Neuronal stem cell (in vitro differentiated cells): ENCODE measurements at places on chromosomes 4 and X.

DNA sequence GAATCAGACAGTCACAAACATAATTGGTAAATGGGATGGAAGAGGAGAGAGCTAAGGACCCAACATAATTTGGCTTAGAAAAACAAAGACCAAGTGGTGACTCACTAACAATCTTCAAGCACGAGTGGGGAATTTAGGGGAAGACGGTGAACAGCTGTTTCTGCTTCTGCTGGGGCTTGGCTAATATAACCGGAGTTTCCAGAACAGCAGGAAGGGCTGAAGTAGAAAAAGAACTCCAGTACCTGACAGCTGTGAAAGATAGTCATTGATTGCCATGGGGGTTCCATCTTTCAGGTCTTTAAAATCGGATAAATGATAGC lies 290.9 kb upstream of the LDB2 start:
- no peak for DNase-seq

- no peak for DNase-seq
Observed at GRCh38 chr4:59655996-59656395, 1544.1 kb upstream of the ADGRL3 start.

DNA sequence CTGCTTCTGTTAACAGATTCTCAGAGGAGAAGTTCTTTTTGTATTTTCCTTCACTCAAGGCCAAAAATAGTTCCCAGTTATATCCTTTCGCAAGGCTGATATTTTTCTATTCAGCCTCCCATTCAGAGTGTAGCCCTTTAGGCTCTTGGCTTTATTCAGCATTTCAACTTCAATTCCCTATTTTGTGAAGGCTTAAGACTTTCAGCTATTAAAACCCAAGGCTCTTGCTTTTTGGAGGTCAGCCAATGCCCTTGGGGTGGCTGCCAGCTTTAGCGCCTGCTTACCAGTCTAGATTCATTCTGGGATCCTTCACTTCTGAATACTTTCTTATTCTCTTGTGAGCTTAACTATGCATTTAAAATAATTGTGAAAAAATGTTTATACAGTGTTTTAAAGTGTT lies 57.3 kb upstream of the ADGRA3 start:
- DNase-seq = no peak

DNA sequence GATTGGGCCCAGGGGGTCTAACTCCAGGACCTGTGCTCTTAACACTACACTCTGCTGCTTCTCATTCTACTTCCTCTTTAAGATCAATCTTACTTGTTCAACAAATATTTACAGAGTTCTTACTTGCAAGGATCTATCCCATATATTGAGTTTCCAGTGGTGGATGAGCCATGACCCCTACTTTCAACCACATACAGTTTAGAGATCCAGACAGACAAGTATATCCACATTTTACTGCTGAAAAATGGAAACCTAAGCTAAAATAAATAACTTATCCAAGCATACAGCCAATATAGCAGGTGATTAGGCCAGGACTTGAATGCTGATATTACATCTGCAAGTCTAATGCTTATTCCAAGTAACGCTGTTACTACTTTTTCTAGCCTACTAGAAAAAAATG lies 18.7 kb downstream of the TMEM150C start:
- DNase-seq = no peak

DNA sequence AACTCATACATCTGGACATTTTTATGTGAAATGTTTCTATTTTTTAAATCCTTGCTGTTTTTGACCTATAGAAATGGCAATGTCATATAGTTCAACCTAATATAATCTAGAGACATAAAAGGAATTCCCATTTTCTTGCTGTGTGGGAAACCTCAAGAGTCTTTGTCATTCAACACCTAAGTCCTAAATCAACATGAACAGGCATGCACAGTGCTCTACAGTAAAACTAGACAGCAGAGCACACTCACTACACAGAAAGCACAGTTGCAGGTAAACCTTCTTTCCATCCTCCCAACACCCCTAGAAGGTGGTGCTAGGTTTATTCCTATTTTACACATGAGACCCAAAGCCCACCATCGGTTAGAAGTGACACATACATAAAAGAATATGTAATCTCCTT lies 79.1 kb upstream of the C1QTNF7 start:
- no peak for DNase-seq

- no peak for DNase-seq
Observed at GRCh38 chrX:123348468-123348867, 164.4 kb downstream of the GRIA3 start.

GRCh38 chrX:45400027-45400779 lies 199.5 kb upstream of the DIPK2B start:
- DNase-seq = no peak

GRCh38 chr4:70997036-70997435 lies 3.6 kb downstream of the DCK start:
- no peak for DNase-seq

DNA sequence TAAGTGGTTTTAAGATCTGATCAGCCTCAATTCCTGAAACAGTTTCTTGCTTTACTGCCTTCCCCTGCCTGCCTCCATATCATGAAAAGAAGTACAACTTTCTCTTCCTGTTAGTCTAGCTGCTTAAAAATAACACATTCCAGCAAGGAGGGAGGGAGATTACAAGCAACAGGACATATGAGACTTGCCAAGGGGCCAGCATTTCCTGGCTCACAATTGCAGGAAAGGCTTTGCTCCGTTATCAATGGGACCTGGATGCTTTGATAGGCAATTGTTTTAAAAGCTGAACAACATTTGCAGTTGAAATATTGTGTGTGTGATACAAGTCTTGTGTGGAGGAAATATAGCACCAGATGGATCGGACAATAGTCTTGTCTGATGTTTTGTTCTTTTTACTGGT lies 425.0 kb downstream of the FAT4 start:
- no peak for DNase-seq

- DNase-seq = no peak
Observed at GRCh38 chrX:34770511-34770910, 113.4 kb upstream of the TMEM47 start.

GRCh38 chr4:166875821-166876220 lies 358.5 kb downstream of the SPOCK3 start:
- peak; percentile 8 for DNase-seq

DNA sequence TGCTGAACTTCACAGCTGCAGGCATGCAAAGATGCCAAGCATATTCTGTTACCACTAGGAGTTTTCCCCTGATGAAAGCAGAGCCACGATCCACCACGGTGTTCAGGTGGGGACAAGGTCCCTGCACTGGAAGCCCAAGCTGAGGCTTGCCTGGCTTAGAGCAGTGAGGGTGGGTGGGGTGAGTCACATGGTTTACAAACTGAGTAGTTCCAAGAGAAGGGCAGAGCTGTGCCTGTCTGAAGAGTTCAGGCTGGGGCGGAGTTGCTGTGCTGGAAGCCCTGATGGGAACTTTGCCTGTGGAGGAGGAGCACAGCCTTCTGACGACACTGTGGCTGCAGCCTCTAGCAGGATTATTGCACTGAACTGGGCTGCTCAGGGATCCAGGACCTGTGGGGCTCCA lies 45.5 kb downstream of the FAM9B start:
- DNase-seq = no peak

- no peak for DNase-seq
Observed at GRCh38 chr4:140027101-140027500, 126.9 kb downstream of the MAML3 start.

GRCh38 chr4:4837316-4837715 lies 22.1 kb upstream of the MSX1 start:
- no peak for DNase-seq

DNA sequence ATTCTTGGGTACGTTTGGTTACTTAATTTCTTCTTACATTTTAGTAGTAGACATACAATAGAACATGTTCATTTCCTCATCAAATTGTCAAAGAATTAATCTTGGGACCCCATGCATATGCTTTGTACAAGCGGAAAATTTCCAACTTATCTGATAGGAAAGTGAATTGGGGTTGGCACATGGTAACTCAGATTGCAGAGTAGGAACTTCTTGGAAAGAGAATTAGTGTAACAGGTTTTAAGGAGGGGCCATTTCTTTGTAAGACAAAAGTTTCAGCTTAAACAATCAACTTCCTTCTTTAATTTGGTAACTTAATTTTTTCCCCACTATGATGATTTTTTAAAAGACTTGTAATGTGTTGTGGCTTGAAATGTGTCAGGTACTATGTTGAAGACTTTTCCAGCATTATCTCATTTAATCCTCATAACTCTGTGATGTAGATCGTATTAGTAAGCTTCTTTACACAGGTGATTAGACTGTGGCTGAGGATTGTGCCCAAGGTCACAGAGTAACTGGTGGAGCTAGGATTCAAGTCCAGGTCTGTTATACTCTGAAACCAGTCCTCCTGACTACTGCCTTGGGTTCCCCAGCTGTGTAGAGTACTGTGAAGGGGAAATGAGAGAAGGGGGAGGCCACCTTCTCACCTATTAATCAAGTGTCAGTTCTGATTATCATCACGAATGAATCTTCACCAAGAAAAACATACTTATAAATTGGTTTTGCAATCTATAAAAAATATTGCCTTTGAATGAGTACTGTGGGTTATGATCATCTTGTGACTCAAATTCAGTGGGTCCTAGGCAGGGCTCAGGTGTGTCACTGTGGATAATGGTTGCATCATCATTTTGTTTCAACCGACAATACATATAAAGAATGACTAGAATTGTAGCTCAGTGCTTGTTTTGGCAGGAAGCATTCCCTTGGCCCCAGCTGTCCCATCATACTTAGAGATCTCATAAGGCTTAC lies 4.3 kb downstream of the GK start:
- DNase-seq = no peak

GRCh38 chrX:15737959-15738902 lies at the start of gene CA5B:
TSS of gene CA5B (plus strand) at chrX:15738270. CDS start at chrX:15750024, 11,754 bp downstream.
- peak; percentile 86 for DNase-seq

- peak; percentile 35 for DNase-seq
Observed at GRCh38 chr4:183098019-183098722, 886 bp upstream of the WWC2 start.

DNA sequence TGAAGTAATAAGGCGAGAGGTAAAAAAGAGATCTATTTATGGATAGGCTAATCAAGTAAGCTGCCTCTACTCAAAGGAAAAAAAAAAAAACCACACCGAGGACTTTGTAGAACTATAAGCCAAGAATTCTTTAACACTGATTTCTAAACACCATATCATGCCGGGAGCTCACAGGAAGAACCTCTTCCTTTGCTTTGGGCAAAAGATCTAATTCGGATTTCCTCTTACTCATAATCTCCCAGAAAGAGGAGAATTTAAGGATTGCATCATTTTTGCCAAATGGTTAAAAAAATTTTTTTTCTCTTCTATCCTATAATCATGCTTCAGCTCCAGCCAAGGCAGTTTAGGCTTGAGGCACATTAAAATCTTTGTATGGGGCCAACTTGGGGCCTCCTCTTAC lies 95.5 kb downstream of the ZNF827 start:
- no peak for DNase-seq

GRCh38 chrX:46791927-46792809 lies 33.2 kb upstream of the SLC9A7 start:
- DNase-seq = no peak

- no peak for DNase-seq
Observed at GRCh38 chr4:89797117-89797516, 39.8 kb downstream of the SNCA start.

DNA sequence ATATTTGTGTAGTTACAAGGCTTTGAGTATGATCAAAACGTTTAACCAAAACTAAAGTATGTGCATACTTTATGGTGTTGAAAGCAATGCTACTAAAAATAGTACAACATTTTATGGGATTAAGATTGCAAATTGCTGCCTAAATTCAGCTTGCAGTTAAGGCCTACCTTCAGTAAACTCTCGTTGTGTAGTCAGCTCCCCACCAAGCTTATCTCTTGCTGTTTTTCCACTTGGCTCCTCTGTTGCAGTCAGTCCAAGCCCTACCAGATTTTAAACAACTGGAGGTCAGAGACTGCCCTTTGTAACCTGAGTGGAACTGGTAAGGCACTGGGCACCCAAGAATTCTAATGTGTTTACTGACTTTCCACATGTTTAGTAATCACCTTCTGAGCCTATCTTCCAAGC lies 25.7 kb downstream of the AFF1 start:
- peak; percentile 23 for DNase-seq

- DNase-seq = no peak
Observed at GRCh38 chr4:156665780-156666366, 305.7 kb downstream of the PDGFC start.

DNA sequence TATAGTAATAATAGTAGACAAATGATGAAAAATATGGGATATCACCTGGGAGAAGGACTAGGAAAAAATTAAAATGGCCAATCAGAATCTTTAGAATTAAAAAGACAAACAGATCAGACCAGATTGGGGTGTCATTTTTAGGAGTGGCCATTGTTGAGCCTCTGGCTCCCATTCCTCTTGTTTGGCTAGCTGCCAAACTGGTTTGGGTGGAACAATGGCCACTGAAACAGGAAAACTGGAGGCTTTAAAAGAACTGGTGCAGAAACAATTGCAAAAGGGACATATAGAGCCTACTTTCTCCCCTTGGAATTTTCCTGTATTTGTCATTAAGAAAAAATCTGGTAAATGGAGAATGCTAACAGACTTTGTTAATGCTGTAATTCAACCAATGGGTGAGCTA lies 294.8 kb upstream of the DKK2 start:
- no peak for DNase-seq

DNA sequence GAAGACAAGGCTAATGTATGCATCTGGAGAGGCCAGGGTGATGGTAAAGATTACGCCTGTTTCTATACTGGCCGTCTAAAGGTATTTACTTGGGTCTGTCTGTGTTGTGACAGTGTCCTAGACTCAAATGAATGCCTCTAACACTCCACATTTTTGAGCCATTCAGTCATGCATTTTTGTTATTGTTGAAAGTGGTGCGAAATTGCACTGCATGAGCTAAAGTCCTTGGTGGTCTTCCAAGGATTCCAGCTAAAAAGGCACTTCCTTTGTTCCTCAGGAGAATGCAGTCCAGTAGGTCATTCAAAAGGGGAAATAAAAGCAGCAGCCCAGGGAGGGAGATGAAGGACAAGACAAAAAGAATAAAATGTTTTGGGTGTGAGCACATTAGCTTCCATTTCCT lies 3.0 kb downstream of the GPC4 start:
- peak; percentile 56 for DNase-seq

DNA sequence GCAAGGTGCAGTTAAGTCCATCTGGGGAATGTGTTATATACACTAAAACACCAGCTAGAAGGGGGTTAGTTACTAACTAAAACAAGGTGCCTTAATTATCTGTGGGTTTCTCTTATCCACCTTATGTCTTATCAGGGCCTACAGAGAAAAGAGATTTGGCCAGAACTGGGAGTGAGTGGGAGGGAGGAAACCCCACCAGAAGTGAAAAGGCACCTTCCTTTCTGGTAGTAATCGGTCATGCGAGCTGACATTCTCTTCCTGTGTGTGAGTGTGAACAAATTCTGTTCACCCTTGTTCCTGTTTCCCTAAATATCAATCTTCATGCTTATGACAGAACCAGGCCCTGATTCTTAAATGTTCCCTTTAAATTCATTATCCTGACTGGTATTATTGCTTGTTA lies 43.5 kb downstream of the SRPX2 start:
- DNase-seq = no peak

- no peak for DNase-seq
Observed at GRCh38 chr4:23779839-23780238, 110.0 kb downstream of the PPARGC1A start.

DNA sequence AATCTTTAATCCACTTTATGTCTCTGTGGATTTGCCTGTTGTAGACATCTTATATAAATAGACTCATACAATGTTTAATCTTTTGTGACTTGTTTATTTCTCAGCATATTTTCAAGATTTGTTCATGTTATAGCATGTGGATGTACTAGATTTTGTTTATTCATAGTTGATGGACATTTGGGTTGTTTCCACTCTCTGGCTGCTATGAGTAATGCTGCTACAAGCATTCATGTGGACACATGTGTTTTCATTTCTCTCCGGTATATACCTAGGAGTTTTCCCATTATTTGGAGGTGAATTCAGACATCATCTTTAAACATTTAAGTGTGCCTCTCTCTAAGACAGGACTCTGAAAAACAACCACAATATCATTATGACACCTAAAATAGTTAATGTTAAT lies 2.3 kb downstream of the IKBKG start:
- no peak for DNase-seq
